ENCODE measurements at places on chromosomes 1 and 21.

DNA sequence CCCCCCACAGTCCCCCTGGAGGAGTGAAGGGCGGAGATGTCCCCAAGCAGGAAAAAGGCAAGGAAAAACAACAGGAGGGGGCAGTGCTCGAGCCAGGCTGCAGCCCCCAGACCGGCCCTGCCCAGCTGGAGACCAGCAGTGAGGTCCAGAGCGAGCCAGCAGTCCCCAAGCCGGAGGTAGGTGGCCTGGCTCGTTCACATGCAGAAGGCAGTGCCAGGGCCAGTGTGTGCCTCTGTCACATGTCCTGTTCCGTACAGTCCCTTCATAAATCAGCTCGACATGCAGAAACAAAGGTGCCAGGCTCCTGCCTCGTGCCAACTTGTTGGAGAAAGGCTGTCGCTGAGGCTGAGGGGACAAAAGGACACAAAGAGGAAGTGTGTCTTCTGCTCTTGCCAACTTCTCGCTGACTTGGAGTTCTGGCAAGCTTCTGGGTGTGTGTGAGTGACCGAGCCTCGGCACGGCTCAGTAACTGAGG, 24.1 kb upstream of the MPZL1 start:
- no peak for DNase-seq

DNA sequence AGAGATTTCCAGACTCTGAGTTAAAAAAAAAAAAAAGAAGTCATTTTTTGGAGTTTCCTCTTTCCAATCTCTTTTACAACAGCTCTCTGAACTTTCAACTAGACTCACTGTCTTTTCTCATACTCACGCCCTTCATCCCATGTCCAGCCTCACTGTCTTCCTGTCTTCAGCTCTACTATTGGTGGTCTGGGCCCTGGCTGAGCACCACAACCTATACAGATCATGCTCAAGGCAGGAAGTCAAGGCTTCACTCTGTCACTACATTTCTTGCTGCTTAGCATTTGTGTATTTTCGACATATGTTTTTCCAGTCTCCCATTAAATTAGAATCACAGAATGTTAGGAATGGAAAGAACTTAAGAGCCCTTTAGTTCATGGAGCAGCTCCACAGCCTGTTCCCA, 106.4 kb upstream of the PPP2R5A start:
- DNase-seq: no peak

- DNase-seq: no peak
These were observed 18.2 kb upstream of the CDCP2 start for GRCh38 chr1:54171016-54171415.

GRCh38 chr1:200183637-200184036, 156.1 kb downstream of the NR5A2 start:
- DNase-seq: no peak

- no peak for DNase-seq
These were observed 40.5 kb upstream of the FHAD1 start for GRCh38 chr1:15206418-15207030.

DNA sequence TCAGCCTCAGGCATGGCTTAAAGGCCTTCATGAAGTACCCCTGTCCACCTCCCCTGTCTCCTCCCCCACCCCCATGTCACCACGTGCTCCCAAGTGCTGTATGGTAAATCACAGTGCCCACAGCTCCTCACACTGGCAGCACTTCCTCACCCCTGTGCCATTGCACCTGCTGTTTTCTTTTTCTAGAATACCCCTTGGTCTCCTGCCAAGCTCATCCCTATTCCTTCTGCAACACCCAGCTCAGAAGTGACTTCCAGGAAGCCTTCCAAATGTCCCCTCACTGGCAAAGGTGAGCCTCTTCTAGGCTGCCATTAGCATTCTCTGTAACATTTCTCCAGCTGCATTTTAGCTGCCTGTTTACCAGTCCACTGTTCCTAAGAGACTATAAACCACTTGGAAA, 9.4 kb downstream of the AKNAD1 start:
- no peak for DNase-seq

GRCh38 chr1:1333551-1334241, 2.6 kb downstream of the TAS1R3 start:
- no peak for DNase-seq
